ENCODE measurements at places on chromosomes 1 and 21.

DNA sequence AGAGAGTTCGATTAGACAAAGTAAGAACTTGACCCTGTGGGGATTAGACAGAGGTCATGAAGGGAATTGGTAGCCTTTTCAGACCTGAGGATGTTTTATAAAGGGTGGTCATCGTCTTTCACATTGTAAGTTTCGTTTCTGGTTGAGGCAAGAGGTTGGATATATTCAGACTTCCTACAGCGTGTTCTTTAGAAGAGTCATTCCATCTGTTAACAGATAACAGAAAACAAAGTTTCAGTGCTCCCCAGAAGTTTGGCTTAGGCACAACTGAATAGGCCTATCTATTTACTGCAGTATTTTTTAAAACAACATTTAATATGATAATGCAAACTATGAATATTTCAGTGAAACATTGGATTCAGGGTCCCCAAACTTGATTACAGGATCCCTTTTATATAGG is 17.1 kb upstream of the IVNS1ABP start:
- no peak for DNase-seq

DNA sequence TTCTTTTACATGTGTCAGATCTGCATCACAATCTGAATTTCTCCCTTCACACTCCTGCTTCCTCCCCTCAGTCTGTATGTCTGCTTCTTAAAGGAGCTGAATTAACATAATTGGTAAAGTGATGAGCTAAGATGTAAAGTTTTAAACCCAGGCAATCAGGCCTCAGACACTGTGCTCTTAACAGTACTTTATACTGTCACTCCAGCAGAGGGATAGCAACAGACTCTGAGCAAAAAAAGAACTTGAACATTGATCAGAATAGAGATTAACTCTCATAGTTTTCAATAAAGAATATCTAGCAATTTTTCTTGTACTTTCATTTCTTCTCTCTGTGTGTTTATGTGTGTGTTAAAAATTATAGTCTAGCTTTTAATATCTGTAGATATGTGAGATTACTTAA is 110.3 kb downstream of the DUSP10 start:
- DNase-seq, result no peak

DNA sequence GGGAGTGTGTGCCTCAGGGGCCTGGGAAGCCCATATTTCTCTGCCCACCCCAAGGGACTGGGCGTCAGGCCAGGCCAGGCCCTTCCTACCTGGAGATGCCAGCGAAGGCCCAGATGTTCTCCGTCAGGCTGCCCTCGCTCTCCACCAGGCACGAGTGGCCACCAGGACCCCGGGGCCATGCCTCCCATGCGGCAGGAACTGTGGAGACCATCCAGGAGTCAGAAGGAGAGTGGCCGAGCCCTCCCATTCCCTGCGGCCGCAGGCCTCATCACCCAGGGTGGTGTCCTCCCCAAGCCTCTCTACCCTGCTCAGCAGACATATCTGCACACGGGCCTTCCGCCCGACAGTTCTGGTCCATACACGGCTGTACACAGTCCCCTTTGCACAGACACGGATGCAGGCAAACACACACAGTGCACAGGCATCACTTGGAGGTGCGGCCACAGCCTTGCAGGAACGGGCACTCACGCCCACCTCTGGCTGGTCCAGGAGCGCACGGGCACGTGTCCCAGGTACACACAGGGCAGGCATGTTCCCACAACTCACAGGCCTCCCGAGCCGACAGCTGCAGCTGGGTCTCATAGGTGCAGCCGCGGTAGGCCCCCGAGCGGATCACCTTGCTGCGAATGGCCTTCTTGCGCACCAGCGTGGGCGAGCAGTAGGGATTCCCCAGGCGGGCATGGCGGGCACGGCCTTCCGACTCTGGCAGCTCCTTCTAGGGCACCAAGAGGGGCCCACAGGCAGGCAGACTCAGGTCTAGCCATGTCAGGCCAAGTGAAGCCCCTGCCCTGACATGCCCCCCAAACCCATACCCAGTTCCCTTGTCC is 5.9 kb upstream of the KIF17 start:
- DNase-seq, result no peak

DNA sequence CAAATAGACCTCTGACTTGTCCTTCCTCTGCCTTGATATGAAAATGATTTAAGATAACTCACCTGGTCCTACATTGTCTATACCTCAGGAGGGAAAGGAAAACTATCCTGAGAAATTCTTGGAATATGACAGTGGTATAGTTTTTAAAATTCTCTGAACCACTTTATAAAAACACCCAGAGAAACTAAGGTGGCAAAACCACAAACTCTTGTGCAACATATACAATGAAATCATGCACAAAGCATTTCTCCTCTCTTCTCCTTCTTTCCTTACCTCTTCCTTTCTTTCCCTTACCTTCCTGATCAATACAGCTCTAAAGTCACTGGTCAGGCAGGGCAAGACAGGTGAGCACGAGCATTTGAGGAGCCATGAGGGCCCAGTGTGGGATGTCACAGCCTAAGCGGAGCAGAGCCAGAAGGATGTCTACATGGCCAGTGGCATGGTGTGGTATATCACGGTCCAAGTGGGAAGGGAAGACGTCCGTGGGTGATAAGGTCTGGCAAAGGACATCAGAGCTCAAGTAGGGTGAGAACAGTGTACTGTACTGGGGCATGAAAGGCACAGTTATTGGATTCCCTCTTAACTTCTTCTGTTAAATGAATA is 543.3 kb downstream of the DPYD start:
- DNase-seq, result no peak

- no peak for DNase-seq
Measured at GRCh38 chr21:35026617-35027562, 22.2 kb downstream of the RUNX1 start.

- DNase-seq, result no peak
Measured at GRCh38 chr1:184596950-184597645, 157.6 kb downstream of the EDEM3 start.

All from NCI-H187 (cell line).